Right renal cortex interstitium (tissue), 3 donors: ENCODE measurements at places on chromosomes 6 and 20. TPM values are rescaled to one million over a fixed set of nuclear protein-coding genes. Genes with fewer than 3 reads are reported as not detected.

The CYP21A2 gene
- polyA plus RNA-seq: 1.3 TPM

The C6orf58 gene
- polyA plus RNA-seq: 2.1 TPM

The LHFPL5 gene
- polyA plus RNA-seq: not detected

The SIRPD gene
- polyA plus RNA-seq: not detected

The PSORS1C2 gene
- not detected for polyA plus RNA-seq
